ENCODE measurements at places on chromosomes 12 and 14.

- no peak for DNase-seq
Observed at GRCh38 chr12:45644541-45644940, 85.0 kb upstream of the ARID2 start.

DNA sequence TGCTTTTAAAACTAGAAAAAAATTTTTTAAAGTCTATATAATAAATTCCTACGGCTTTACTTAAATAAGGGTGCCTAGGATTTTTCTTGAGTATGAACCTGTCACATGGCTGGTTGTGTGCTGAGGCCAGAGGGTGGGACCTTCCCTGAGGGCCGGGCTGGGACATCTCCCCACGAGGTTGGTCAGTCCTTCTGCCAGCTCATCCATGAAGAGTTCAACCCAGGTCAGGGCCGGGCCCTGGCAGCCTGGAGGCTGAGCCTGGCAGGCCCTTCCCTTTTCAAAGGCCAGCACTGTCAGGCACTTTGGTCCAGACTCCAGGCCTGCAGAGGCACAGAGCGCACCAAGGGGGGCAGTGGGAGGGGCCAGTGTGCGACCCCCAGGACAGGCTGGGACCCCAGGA lies 31.7 kb downstream of the TNFAIP2 start:
- DNase-seq = no peak

- DNase-seq = no peak
Observed at GRCh38 chr12:126157575-126157966, 1092.3 kb downstream of the AACS start.

DNA sequence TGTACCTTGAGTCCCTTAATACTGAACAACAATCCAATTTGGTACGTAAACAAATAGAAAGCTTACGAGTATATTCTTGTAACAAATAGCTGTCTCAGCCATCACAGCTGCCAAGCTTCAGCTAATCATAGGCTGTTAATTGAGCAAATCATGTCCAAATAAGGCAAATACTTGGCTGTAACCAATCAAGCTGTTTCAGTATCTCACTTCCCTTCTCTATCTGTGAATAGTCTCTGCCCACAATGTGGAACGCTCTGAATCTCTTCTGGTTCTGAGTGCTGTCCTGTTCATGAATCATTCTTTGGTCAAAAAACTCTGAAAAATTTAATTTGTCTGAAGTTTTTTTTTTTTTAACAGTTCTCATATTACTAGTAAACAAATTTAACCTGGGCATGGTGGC lies 5.8 kb upstream of the NEMF start:
- DNase-seq = no peak

- no peak for DNase-seq
Observed at GRCh38 chr12:81596558-81596957, 162.6 kb downstream of the PPFIA2 start.

- no peak for DNase-seq
Observed at GRCh38 chr12:130456375-130457199, 118.9 kb downstream of the PIWIL1 start.

DNA sequence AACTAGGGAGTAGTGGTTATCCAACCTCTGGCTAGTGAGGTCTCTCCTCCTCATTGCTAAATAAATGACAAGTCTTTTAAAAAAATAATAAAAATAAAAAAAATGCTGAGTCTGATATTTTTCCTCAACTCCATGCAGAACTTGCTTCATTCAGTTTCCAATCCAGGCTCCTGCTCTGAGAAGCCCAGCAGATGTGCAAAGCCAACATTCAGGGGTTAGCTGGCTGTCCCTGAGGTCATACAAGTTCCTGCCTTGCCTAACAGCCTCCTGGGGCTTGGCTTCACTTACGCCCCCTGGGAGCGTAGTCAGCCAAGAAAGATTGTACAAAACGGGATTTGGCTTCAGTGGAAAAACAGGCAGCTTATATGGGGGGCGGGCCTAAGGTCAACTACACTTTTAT lies 23.3 kb downstream of the RTRAF start:
- DNase-seq = no peak

GRCh38 chr14:100015251-100015655 lies 50.0 kb upstream of the EVL start:
- no peak for DNase-seq

DNA sequence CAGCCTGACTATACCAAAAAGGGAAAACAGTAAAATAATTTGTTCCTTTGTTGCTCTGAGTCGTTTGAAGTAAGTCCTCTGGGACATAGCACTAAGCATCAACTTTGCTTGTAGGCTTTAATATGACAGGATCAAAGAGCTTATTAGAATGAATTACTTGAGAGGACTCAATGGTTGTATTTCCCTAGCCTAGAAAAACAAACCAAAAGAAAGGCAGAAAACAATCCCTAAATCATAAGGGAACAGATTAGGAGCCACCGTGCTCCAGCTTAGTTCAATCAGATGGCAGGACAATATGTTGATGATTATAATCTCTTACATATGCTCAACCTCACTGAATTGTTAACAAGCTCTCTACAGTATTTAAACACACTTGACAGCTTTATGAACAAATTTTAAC lies 988.4 kb downstream of the FLRT2 start:
- no peak for DNase-seq

DNA sequence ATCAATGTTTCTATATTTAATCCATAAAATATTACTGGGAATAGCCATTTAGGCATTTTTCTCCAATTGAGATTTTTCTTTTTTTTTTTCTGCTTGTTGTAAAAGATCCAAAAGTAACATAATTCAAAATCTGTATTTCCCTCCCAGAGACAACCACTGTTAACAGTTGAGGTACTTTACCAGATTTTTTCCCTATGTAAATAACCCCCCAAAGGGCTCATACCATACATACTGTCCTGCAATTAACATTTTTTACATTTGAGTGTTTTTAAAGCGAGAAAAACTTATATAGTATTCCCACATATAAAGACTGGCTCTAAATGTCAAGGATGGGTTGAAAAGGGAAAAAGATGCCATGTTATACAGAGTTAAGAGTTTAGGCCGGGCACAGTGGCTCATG lies 18.1 kb downstream of the PPP1R12A start:
- no peak for DNase-seq

DNA sequence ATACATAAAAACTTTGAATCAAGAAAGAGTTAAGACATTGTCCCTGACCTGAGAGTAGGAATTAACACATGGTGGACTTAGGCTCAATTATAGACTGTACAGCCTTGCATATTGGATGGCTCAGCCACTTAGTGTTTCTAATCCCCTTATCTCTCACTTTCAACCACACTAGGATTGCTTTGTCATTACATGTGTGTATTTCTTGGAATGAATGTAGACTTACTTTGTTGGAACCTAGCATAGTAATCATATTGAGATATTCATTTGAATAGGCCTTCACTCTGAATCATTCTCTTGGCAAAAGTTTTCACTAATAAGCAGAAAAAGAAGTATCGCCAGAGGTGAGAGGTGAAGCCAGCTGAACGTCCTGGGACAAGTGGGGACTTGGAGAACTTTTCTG lies 1973.9 kb upstream of the FLRT2 start:
- no peak for DNase-seq

DNA sequence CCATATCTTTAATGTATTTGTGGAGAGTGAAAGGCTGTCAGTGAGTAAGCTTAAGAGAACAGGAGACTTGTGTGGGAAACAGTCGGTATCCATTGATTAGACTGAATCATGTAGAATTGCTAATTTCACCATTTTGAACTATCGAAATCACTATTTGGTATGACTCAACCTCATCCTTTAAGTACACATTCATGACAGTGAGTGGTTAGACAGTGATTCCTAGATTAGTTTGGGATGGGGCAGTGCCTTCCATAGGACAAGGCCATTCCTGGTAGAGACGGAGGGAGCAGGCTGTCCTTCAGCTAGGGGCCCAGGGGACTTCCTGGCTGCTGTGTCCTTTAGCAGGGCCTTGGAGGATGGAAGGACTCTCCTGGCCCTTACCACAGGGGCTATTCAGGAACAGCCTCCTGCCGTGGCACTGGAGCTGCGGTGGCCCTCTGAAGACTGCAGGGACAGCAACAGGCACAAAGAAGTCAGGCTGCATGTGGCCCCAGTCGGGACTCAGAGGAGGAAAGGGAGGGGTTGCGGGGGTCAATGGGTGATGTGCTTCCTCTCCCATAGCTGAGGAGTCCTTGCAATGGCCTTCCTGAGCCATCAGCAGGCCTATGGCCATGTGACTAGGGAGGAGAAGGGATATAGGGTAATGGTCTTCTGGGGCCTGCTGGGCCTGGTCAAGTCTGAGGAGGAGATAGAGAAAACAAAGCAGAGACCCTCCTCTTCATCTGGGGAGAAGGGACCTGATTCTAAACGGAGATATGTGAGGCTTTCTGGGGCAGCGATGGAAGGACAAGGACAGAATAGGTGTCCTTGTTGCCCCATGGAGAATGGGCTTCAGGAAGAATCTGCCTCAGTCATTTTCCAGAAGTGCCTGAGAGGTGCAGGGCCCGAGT lies 11.2 kb downstream of the SERPINA1 start:
- no peak for DNase-seq

GRCh38 chr12:29374913-29375312 lies 6.1 kb downstream of the ERGIC2 start:
- no peak for DNase-seq

- DNase-seq = no peak
Observed at GRCh38 chr12:115223991-115224390, 540.0 kb upstream of the TBX3 start.

DNA sequence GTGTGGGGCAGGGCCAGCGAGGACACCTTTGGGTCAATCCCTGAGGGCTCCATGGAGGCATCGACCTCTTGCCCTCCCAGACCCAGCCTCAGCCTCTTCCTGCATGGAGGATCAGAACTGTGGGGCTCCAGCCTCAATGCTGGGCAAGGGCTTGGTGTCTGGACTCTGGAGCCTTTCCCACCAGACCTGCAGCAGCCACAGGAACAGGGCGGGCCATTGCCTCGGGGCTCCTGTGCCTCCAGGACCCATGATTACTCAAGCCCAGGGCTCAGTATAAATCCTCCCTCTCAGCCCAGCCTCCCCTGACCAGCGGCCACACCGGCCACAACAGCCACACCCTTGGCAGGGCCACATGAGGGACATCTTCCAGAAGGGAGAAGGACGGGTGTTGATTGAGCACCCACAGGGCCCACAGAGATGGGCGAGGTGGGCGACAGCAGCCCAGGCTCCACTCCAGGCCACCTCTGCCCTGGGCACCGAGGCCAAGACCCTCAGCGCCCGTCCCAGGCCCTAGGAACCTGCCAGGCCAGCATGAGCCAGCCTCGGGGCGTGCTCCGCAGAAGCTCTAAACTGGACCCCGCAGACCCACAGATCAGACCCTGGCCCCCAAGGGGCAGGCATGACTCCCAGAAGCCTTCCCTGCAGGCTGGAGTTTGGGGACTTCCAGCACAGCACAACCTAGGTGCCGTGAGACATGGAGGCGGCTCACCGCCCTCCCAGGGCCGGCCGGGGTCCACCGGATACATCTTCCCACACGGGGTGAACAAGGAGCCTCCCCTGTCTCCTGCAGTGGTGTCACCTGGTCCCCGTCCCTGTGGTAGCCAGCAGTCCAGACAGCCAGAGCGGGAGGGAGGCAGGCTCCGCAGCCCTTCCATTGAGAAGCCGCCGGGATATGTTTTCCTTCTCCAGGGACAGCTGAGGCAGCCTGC lies 25.1 kb downstream of the NCOR2 start:
- DNase-seq = no peak

GRCh38 chr12:94012590-94012989 lies 135.8 kb upstream of the PLXNC1 start:
- DNase-seq = no peak

GRCh38 chr12:46049665-46050064 lies 59.3 kb upstream of the SCAF11 start:
- DNase-seq = no peak

All from activated T-cell treated with anti-CD3 and anti-CD28 coated beads for 1 hour (primary cell).